ENCODE measurements at places on chromosomes 3 and 15. TPM values are rescaled to one million over a fixed set of nuclear protein-coding genes. Genes with fewer than 3 reads are reported as not detected.

The SNURF gene
- total RNA-seq = 14.0 TPM

The GABRA5 gene
- not detected for total RNA-seq

The PLOD2 gene
- total RNA-seq = 66.2 TPM

The TMEM108 gene
- not detected for total RNA-seq

The GRM7 gene
- total RNA-seq = not detected

The GHRL gene
- total RNA-seq = not detected

The CCK gene
- total RNA-seq = 15.3 TPM

The CPN2 gene
- not detected for total RNA-seq

The CLDN18 gene
- under 0.01 TPM for total RNA-seq

The BFSP2 gene
- not detected for total RNA-seq

The HDGFL3 gene
- total RNA-seq = 24.5 TPM

The ANKUB1 gene
- not detected for total RNA-seq

The MGLL gene
- 78.1 TPM for total RNA-seq

The CFAP92 gene
- not detected for total RNA-seq

The MYO5C gene
- total RNA-seq = 0.58 TPM

The SRGAP3 gene
- total RNA-seq = 7.8 TPM

The PLA1A gene
- not detected for total RNA-seq

Measured in smooth muscle cell of trachea (primary cell).